ENCODE measurements at places on chromosomes 1 and 21. TPM values are rescaled to one million over a fixed set of nuclear protein-coding genes. Genes with fewer than 3 reads are reported as not detected.

GRCh38 chr1:19872190-19872589 lies 10.0 kb upstream of the OTUD3 start:
- no peak for DNase-seq

DNA sequence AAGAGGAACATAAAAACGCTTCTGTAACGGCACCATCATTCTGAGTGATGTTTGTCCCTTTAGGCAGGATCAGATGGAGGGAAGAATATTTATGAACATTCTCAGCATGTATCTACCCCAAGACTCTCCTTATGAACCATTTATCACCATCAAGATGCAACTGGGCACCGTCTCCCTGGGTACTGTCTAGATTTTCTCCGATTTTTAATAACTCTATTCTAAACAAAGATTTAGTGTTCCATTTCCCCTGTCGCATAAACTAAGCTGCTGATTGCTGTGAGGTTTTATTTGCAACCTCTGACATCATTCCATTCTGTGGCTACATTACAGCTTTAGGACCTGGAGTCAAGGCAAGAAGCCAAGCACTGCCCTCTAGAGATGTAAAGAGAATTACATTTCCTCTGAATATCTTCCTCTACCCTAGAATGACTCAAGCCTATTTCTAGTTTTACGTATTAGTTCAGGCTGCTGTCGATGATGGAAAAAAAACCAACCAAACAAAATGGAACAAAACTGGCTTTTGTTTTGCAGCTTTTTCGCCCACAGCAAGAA lies 130.1 kb upstream of the MAP1LC3C start:
- no peak for DNase-seq

GRCh38 chr1:82948386-82948785 lies 1050.5 kb downstream of the TTLL7 start:
- DNase-seq, result no peak

DNA sequence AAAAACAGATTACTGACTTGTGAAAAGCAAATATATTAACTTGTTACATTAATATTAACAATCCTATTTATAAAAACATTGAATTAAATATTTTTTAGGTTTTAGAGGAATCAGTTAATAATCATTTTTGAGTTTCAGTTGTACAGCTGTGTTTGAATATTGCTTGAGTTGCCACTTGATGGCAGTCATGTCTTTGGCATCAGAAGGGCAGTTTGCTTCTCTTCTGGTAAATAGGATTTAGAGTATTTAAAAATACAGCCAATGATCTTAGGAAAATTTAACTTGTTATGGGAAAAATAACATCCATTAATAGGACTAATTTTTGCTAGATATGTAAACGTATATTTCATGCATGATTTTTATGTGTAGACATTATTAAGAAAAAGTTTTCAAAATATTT lies 234.1 kb downstream of the NCAM2 start:
- DNase-seq, result no peak

GRCh38 chr1:45097944-45098343 lies 85.9 kb downstream of the UROD start:
- no peak for DNase-seq

DNA sequence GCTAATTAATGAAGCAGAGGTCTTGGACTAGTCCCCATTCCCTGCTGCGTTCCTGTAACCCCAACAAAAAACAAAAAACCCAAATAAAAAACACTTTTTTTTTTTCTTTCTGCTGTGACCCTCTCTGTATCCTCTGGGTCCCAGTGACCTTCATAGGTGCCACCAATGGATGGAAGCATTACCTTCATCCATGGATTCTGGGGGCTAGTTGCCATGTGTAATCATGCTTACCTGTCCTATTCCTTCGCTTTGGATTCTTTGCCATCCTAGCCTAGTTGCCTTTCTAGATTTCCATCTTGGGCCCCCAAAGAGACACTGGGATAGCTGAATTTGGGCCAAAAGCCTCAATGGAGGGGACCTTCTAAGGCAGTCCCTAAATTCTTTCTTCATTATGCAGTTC lies 1208.7 kb downstream of the BRINP3 start:
- DNase-seq, result no peak

DNA sequence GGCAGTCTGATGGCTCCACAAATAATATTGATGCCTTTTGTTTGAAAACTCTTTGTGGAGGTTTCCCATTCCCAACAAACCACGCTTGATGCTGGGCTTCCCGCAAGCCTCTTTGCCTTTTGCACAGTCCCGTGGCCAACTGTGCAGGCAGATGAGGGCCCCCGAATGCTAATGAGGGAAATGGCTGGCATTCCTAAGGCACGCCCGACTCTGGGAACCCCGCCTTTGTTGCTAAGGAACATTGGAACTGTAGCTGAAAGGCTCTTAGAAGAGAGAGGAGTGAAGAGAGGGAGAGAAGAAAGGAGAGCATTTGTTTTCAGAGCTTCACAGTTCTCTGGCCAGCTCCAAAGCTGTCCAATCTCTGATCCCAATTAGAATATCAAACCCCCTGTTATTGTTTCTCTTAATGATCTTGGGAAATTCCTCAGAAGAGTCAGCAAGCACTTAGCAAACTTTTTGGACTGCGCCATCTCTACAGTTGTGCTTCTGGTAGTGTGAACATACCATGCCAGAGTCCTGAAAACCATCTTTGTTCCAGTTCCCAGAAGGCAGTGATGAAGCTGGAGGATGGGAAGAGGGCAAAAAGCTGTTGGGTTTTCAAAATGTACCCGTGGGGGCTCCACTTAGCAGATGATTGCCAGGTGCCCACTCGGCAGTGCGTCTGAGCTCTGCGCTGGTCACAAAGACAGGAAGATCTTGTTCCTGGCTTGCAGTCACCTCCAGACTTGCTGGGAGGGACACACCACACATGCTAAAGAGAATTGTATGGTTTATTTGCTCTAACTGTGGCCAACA lies 60.1 kb upstream of the CYP2J2 start:
- no peak for DNase-seq

- no peak for DNase-seq
Measured at GRCh38 chr1:203860396-203861025, 888 bp upstream of the SNRPE start.

- DNase-seq, result no peak
Measured at GRCh38 chr1:154466206-154466605, 35.8 kb upstream of the TDRD10 start.

GRCh38 chr21:42193721-42194120 lies 25.2 kb upstream of the ABCG1 start:
- no peak for DNase-seq

- no peak for DNase-seq
Measured at GRCh38 chr1:20530306-20530705, 22.1 kb upstream of the FAM43B start.

Gene SH3BGR
- total RNA-seq, result not detected

GRCh38 chr1:212760126-212760823 lies 31.3 kb downstream of the NSL1 start:
- peak; percentile 59 for DNase-seq

DNA sequence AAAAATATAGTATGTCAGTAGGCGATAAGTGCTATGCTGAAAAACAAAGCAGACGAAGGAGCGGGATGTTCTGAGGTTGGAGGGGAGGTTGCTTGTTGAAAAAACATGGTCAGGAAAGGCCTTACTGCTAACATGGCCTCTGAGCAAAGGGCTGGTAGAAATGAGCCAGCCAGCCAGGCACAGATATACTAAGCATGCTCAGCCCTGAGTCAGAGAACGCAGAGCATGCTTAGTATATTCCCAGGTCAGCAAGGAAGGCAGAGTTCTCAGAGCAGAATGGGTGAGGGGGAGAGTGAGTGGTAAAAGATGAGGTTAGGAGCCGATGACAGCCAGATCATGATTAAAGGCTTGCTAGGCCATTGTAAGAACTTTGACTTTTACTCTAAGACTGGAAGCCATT lies 36.7 kb downstream of the ZBTB40 start:
- DNase-seq, result no peak

GRCh38 chr1:214557952-214558735 lies 6.7 kb upstream of the PTPN14 start:
- DNase-seq, result no peak

DNA sequence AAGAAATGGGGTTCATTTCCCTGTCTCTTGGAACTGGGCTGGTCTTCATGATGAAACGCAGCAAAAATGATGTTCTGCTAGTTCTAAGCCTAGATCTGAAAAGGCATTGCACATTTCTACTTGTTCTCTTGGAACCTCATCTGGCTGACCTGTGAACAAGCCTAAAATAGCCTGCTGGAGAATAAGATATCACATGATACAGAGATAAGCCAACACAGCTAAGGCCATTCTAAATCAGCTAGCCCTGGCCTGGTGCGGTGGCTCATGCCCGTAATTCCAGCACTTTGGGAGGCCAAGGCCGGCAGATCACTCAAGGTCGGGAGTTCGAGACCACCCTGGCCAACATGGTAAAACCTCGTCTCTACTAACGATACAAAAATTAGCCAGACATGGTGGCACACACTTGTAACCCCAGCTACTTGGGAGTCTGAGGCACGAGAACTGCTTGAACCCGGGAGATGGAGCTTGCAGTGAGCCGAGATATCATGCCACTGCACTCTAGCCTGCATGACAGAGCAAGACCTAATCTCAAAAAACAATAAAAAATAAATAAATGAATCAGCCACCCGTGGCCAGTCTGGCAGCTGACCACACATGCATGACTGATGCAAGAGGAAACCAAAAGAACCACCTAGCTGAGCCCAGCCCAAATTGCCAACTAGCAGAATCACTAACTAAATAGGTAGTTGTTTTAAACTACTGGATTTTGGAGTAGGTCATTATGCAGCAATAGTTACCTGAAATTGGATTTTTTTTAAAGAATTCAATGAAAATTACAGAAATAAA lies 18.0 kb downstream of the CD244 start:
- no peak for DNase-seq

DNA sequence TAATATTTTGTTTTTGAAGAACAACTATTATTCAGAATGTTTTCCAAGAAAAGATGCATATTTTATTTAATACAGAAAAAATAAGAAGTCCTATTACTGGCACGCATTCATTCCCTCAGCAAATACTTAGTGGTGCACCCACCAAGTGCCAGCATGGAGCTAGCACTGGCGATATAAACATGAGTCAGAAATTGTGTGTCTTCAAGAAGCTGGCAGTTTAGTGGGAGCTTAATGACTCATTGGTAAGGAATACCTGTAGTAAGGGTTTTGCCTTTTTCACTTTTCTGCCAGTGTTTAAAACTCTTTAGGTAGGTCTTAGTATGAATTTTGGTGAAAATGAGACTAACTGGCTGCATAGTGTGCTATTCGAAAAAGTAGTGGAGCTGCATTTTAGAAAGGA lies 6.3 kb downstream of the MAGI3 start:
- DNase-seq, result no peak

DNA sequence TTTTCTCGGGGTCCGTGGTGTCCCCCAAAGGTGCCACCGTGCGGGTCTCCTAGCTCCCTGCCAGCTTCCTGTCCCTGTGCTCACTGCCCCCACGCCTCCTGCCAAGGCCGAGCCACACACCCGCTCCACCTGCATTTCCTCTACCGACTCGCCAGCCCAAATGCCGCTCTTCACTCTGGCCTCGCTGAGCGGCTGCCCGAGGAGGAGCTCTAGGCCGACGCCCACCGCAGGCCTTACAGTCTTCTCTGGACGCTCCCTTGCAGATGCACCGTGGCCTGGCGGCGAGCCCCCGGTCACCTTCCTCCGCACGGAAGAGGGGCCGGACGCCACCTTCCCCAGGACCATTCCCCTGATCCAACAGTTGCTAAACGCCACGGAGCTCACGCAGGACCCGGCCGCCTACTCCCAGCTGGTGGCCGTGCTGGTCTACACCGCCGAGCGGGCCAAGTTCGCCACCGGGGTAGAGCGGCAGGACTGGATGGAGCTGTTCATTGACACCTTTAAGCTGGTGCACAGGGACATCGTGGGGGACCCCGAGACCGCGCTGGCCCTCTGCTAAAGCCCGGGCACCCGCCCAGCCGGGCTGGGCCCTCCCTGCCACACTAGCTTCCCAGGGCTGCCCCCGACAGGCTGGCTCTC lies 26.3 kb downstream of the FTCD start:
- no peak for DNase-seq

DNA sequence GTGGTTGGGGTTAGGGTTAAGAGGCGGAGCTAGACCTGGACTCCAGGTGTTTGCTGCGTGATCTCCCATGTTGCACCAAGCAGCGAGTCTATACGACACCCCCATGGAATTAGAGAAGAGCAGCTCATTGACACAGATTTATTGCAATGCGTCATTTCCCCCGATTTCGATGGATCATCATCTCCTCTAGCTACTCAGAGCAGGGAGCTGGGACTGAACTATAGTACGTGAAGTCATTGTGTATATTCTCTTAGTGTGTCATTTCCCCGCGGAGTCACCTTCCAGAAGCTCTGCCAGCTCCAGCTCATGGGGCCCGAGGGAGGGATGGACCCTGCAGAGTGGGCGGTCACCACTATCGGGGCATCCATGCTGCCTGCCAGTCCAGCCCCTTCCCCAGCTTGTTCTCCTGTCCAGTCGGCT lies 7.5 kb upstream of the C2CD2 start:
- no peak for DNase-seq

DNA sequence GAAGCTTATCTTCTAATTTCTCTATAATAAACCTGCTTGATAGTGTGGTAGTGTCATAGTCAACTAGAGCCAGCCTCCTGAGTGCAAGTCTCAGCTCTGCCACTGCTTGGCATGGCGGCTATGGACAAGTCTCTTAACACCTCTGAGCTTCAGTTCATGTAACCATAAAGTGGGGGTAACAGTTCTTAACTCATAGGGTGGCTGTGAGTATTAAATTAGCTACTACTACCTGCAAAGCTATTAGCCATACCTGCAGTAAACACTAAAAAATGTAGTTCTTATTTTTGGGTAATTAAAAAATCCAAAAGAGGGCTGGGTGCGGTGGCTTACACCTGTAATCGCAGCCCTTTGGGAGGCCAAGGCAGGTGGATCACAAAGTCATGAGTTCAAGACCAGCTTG lies 2.2 kb upstream of the CDC42 start:
- DNase-seq, result no peak

- no peak for DNase-seq
Measured at GRCh38 chr1:244854166-244854565, 10.2 kb downstream of the HNRNPU start.

GRCh38 chr1:213201380-213202155 lies 150.5 kb downstream of the RPS6KC1 start:
- DNase-seq, result no peak

DNA sequence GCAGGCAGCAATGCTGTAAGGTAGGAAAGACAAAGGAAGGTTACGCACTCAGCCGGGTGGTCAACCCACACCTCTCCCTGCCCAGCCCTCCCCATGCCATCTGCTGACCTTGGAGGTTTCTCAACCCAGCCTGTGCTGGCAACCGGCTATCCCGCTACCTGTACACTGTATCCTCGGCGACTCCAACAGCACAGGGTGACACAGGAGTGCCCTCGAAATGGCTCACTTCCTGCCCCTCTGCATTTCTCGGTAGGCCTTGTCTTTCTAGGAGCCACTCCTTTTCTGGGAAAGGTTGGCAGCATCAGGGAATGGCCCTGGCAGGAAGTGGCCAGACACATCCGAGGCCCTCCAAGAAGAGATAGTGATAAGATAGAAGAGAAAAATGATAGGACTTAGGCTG lies 124.0 kb downstream of the PROX1 start:
- DNase-seq, result no peak

GRCh38 chr1:183203094-183203493 lies 17.0 kb downstream of the LAMC2 start:
- DNase-seq, result no peak

GRCh38 chr1:94038511-94038910 lies 82.4 kb downstream of the ABCA4 start:
- no peak for DNase-seq

GRCh38 chr1:118202076-118202608 lies 17.1 kb upstream of the SPAG17 start:
- DNase-seq, result no peak
